Lung microvascular endothelial cell (primary cell): ENCODE measurements at places on chromosomes 4 and X. TPM values are rescaled to one million over a fixed set of nuclear protein-coding genes. Genes with fewer than 3 reads are reported as not detected.

- DNase-seq: peak; percentile 48
Measured at GRCh38 chrX:107537815-107538214, 88.4 kb downstream of the FRMPD3 start.

MAP9 gene
- total RNA-seq: under 0.01 TPM in 2 replicates

DNA sequence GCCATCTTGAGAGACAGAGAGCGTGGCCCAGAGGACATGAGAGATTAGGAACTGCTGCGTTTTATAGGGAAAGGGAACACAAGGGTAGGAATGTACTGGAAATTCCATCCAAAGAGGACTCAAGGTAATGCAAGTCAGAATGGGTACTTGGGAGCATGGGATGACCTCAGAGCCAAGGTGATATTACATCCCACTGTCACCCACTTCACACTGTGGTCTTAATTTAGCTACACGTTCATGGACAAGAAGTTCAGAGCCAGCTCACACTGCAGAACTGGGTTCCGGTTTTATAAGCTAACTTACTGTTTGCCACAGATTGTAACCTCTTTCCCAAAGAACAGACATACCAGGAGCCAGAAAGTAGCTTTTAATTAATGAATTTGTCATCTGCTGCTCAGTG is 244.7 kb downstream of the CBR4 start:
- DNase-seq: no peak

GRCh38 chrX:118115953-118116712 is 477 bp downstream of the KLHL13 start:
- DNase-seq: no peak

DNA sequence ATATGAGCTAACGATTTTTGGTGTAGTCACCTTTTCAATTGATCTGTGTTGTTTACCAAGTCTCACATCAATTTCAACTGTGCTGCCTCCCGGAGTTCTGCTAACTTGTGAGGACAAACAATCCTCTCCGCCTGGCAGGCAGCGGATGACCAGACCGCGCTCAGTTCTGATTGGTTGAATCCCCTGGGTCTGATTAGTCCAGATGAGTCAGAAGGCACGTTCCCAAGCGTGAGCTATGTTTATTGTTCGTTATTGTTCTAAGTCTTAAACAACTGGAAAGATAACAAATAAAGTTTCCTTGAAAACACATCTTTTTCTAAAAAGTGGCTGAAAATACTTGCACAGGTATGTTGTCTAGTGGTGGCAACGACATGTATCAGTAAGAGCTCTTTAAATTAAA is 37.9 kb upstream of the TRPC3 start:
- DNase-seq: peak; percentile 21
